ENCODE measurements at places on chromosomes 3 and 15.

DNA sequence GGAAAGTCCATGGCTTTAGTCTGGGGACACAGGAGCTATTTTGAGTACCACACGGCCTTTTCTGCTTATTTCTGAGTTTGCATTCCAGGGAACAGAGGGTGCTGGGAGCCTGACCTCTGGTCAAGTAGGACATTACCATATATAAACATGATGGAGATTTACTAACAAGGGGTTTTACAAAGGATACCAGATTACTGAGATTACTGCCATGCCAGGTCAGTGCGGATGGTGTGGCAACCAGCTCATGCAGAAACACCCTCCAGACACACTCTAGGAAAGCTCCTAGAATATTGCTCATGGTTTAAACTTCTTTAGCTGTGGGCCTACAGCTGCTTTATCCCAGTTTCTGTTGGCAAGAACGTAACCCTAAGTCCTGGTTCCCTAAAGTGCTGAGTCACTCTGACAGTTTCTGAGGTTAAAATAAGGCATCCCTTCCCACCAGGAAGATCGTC, 54.3 kb upstream of the AGTR1 start:
- no peak for DNase-seq

DNA sequence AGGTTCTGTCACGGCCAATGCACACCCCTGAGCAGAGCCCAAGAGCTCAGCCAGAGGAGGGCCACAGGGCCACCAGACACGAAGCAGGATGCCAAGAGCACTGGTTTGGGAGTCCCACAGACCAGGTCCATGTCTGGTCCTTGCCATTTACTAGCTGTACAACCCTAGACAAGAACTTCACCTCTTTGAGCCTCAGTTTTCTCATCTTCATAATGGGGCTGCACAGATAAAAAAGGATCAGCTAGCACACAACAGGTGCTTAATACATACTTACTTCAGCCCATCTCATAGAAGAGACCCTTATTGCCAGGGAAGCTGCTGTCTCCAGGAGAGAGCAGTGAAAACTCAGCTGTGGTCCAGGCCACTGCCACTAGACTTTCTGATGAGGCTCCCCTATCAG, 152.0 kb downstream of the NUP210 start:
- DNase-seq, result no peak

- no peak for DNase-seq
These were observed 5.6 kb downstream of the RRP9 start for GRCh38 chr3:51935886-51936755.

GRCh38 chr3:162626172-162626571, 1129.6 kb downstream of the OTOL1 start:
- DNase-seq, result no peak

DNA sequence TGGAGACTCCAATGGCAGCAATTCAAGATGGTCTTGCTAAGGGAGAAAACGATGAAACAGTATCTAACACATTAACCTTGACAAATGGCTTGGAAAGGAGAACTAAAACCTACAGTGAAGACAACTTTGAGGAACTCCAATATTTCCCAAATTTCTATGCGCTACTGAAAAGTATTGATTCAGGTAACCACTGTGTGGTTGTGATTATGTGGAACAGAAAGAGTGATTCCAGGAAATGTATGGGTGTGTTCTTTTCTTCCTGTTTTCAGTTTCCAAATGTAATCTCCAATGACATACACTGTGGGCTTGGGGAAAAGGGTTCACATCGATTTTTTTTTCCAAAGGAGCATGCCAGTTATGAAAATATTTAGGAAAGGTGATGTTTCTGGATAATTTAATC, 10.9 kb downstream of the SCG3 start:
- no peak for DNase-seq

DNA sequence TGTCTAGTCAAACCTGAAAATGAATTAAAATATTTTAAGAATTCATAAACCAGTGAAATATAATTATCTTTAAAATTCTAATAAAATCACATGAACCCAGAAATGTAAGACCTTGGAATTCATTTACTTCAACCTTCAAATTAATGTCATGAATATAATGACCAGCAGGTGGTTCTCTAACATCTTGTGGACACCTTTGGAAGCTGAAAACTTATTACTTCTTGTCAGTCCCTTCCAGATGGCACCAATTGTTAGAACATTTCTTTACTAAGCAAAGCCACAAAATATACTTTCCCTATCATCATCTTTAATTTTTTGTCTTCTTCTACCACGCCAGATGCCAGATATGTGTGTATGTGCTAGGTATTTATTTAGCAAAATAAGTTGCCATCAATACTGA, 240.0 kb downstream of the MBNL1 start:
- DNase-seq, result no peak

DNA sequence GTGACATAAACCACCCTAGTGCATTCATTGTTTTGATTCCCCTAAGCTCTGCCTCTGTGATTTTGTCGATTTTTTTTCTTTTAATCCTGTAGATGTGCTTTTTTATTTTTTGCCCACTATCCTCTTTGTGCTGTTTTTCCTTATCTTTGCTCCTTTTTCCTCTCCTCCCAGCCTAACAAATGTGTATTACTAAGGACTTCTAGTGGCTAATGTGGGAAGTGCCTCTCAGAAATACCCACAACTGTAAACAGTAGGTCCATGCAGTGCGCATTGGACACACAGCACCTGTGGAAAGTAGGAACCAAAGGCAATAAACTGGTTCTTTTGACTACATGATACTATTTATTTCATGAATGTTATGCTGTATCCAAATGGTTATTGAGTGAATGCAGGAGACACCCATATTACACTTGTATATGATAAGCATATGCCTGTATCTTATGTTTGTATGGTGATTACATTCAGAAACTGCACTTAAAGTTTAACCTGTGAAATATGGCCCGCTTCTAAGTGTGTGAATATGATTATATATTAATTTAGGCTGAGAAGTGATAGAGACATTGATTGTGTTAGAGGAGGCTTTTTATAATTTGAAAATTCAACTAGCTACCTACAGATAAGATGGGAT, 147.8 kb downstream of the PLCL2 start:
- no peak for DNase-seq

GRCh38 chr3:142886940-142887339, 1.9 kb downstream of the PCOLCE2 start:
- DNase-seq, result no peak

DNA sequence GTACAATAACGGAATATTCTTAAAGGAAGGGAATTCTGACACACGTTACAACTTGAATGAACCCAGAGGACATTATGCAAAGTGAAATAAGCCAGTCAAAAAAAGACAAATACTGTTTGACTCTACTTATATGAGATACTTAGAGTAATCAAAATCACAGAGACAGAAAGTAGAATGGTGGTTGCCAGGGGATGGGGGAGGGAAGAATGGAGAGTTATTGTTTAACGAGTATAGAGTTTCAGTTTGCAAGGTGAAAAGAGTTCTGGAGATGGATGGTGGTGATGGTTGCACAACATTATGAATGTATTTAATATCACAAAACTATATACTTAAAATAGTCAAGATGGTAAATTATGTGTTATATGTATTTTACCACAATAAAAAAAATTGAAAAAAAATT, 112.9 kb upstream of the ARHGEF3 start:
- DNase-seq, result no peak
